ENCODE measurements at places on chromosomes 13 and 19.

DNA sequence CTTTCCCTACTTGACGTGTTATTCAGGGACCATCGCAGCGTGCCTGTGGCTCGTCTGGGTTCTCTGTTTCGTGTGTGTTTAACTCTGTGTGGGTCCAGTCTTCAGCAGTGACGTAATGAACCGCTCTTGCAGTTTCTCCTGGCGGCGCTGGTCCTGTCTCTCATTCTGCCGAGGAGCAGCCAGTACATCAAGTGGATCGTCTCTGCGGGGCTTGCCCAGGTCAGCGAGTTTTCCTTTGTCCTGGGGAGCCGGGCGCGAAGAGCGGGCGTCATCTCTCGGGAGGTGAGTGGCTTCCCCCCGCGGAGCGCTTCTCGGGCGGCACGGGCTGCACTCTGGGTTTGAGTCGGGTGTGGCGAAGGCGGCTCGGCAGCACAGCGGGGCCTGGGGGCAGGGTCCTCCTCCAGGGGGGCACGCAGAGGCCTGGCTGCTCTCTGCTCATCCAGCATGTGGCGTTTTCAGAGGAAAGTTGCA, 36.3 kb upstream of the TFDP1 start:
- peak; percentile 12 for DNase-seq

GRCh38 chr19:52007451-52007805, 583 bp downstream of the ZNF615 start:
- DNase-seq = no peak

- no peak for DNase-seq
These were observed 14.3 kb downstream of the MAP2K2 start for GRCh38 chr19:4109626-4109945.

DNA sequence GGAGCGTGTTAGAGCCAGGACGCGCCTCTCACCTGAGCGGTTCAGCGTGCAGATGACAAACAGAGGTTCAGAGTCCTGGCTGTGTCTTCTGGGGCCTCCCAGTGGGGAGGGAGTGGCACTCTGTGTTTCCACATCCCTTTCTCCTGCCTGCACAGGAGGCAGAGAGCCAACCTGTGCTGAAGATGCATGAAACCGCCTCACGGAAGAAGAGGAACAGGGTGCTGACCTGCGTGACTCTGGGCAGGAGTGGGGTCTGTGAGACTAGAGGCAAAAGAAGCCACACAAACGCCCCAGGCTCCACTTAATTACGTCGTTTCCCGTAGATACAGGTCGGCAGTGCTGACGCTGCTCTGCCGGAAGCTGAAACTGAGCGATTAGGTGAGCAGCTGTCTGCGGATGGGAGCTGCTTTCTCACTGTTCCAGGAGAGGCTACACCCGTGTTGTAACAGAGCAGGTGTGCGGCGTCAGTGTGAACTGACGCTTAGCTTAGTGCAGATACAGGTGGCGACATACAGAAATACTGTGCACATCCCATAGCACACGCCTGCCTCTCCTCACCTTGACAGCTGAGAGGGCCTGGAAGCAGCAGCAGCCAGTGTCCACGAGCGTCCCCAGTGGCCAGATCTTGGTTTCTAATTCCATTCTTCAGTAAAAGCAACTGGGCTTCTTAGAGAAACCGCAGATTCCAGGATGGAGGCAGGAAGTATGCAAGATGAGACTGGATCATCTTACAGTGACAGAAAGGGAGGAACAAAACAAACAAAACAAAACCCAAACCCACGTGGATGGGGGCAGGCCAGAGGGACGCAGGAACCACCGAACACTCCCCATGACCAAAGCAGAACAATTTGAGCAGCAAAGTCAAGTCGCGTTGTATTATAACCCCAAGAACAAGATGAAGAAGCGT, 37.7 kb upstream of the MCF2L start:
- peak; percentile 88 for DNase-seq

GRCh38 chr13:109331898-109332297, 454.5 kb downstream of the IRS2 start:
- no peak for DNase-seq

GRCh38 chr13:67854990-67855389, 624.9 kb upstream of the PCDH9 start:
- no peak for DNase-seq

DNA sequence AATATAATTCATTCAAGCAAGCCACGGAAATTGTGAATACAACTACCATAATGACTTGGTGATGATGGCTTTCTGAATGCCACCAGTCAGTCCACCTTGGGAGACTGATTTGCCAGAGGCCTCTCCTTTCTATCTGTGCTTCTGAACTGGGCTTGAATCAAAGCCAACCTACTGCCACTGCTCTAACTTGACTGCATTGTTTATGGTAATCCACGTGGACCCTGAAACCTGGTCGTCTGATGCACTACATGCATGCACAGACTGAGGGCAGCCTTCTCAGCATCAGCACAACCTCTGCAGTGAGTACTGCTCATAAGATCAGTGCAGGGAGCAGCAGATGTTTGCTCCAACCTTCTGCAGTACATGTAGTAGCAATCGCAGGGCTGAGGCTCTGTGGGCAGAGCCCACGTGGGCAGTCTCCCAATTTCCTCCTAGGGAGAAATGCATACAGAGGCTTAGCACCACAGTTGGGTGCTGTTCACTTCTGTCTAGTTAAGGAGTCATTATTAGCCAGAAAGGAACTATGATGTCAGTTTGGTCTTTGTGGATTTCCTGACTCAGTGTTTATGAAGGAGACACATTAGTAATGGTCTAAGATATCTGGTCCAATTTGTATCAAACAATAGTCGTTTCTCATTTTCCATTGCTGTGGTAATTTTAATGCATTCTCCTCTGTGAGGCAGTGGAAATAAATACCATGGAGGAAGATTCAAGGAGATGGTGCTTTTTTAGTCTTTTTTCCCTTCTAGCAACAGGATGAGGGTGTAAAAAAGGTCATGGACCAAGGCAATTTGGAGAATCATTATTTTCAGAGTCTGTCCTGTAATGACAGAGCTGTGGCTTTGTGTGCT, 82.5 kb downstream of the AKAP11 start:
- DNase-seq = no peak

GRCh38 chr13:50611117-50611781, 232.2 kb downstream of the DLEU7 start:
- no peak for DNase-seq

GRCh38 chr19:54001496-54001895, 10.1 kb downstream of the CACNG6 start:
- no peak for DNase-seq

- DNase-seq = no peak
These were observed 30.2 kb upstream of the CPB2 start for GRCh38 chr13:46134961-46135522.

GRCh38 chr13:74253161-74253560, 119.0 kb upstream of the KLF12 start:
- no peak for DNase-seq

- DNase-seq = no peak
These were observed 150.4 kb downstream of the POSTN start for GRCh38 chr13:37448153-37448552.

GRCh38 chr13:74533226-74533625, 399.0 kb upstream of the KLF12 start:
- no peak for DNase-seq

- no peak for DNase-seq
These were observed 121.3 kb downstream of the KCTD12 start for GRCh38 chr13:76764916-76765315.

DNA sequence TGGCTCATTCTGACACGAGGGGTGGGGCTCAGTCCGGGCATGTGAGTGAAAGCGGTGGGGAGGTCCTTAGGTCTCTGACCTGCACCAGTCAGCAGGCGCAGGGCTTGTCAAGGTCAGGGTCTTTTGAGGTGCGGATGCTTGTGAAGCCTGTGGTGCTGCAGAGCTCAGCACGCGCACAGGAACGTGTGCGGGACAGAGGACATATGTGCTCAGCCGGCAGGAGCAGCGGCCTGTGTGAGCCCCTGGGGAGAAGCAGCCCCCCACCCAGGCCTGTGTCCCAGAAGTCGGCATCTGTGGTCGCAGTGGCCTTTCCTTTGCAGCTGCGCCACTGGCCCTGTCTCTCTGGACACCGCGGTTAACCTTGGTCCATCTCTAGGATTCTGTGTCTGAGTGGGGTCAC, 30.9 kb downstream of the ATP4B start:
- DNase-seq = no peak

DNA sequence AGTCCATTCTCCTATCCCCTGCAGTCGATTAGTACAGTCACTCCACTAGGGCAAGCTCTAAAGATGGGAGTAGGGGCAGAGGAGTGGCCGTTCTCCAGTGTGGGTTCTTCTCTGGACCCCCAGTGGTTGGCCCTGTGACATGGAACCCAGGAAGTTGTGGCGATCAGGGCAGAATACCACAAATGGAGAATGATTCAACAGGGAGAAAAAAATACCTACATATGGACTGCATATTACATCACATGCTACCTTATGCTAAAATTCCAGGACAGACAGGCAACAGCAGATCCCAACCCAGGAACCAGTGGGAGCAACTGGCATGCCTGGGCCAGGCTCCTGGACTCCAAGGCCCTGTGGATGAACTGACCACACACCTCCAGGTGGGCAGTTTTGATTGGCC, 20.4 kb downstream of the POU2F2 start:
- no peak for DNase-seq

DNA sequence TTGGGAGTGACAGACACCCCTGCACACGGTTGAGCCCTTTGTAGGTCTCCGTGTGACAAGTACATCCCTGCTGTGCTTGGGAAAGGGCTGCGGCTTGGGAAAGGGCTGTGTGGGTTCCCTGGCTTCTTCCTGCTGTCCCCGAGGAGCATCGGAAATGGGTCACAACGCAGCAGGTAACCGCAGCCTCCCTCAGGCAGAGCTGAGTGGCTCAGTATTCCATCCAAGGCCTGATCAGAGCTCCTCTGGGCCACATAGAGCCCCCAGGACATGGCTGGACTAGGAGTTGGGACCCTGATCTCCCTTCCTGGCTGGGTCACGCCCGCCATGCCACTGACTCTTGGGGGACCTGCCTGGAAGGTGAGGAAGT, 16.3 kb downstream of the TECR start:
- DNase-seq = no peak

DNA sequence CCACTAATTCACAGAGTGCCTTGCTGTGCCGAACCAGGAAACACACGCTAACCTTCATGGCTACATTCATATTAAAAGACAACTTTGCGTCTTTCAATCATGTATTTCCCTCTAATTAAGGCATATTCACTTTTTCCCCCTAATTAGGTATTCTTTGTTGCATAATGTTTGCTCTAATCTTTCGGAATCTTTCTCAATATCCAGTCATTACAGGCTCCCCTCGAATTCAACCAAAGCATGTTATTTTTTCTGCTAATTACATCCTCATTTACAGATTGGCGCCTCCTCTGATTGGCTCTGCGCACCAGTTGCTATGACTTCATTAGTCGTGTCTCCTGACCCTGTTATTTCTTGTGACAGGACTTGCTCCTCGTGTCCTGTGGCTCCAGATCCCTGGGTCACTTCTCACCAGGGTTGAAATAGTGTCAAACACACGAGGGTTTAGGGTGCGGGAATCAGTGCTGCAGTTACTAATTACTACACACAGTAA, 226.7 kb upstream of the TSHZ3 start:
- DNase-seq = no peak

DNA sequence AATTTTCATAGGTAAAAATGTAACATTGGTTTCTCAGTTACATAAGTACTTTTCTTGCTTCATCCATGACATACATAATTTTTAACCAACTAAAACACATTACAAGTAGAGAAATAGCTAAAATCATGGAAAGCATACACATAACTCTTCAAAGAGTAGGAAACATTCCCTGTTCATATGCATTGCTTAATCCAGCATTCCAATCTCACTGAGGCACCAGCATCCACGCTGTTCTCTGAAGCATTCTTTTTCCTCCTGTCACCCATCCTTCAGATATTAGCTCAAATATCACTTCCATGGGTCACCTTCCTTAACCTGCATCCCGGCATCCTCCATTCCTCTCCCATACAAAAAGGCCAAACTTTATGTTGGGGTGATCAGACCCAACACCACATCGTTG, 79.1 kb downstream of the ZNF254 start:
- DNase-seq = no peak

DNA sequence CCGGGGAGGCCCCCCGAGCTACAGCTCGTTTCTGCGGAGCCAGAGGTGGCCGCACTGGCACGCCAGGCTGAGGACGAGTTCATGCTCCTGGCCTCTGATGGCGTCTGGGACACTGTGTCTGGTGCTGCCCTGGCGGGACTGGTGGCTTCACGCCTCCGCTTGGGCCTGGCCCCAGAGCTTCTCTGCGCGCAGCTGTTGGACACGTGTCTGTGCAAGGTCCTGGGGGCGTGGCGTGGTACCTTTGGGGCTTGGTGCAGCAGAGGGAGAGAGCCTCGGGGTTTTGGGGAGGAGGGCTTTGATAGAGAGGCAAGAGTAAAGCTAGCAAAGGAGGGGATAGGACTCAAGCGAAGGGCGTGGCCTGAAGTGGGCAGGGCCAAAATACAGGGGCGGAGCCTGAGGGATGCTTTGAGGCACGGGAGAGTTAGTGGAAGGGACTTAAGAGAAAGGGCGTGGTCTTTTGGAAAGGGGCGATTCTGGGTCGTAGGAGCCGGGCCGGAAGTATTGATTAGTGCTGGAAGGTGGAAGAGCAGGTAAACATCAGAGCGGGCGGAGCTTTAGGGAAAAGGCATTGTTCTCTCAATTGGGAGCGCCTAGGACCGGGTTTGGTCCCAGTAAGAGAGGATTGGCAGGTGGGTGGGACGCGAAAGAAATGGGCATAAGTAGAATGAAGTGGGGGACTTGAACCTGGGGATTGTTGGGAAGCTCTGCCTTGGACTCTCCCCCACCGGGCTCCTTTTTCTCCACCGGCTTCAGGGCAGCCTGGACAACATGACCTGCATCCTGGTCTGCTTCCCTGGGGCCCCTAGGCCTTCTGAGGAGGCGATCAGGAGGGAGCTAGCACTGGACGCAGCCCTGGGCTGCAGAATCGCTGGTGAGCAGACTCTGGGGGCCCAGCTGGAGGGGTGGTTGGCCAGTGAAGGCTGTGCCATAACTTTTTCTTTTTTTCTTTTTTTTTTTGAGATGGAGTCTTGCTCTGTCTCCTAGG, 1.2 kb downstream of the PPM1N start:
- DNase-seq = peak; percentile 80

GRCh38 chr13:113889467-113889866, 25.6 kb upstream of the GAS6 start:
- DNase-seq = no peak

- no peak for DNase-seq
These were observed 19.4 kb upstream of the PSG4 start for GRCh38 chr19:43224855-43225253.

- no peak for DNase-seq
These were observed 15.8 kb downstream of the DGKH start for GRCh38 chr13:42064259-42064658.

DNA sequence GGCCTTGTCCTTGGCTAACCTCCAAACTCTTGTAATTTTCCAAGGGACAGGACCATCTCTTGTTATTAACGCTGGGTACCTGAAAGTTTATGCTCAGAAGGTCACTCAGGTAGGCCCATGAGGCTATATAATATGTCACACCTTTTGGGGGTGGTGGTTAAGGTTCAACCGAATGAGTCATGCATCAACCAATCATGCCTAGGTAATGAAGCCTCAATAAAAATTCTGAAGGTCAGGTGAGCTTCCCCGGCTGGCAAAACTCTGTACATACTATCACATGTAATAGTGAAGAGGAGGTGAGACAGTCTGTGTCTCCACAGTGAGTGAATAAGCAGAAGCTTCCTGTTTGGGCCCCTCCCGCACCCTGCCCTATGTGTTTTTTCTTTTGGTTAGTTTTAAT, 424.9 kb downstream of the PCDH17 start:
- no peak for DNase-seq

GRCh38 chr13:70518081-70518480, 409.8 kb upstream of the KLHL1 start:
- no peak for DNase-seq
